Spleen (tissue), 13 donors: ENCODE measurements at places on chromosomes 12 and 14. TPM values are rescaled to one million over a fixed set of nuclear protein-coding genes. Genes with fewer than 3 reads are reported as not detected.

The FAIM2 gene
- total RNA-seq = 1.9 TPM

The KRT86 gene
- not detected for total RNA-seq

The P2RX2 gene
- total RNA-seq = 3.0 TPM

The LUM gene
- total RNA-seq = 10.6 TPM

The FAM90A1 gene
- not detected for total RNA-seq

The JAG2 gene
- 10.8 TPM for total RNA-seq

The LRRC10 gene
- total RNA-seq = not detected

The PXMP2 gene
- 13.0 TPM for total RNA-seq

The NGDN gene
- 62.7 TPM for total RNA-seq

GRCh38 chr12:2332947-2333346 lies 280.2 kb downstream of the CACNA1C start:
- DNase-seq = no peak

DNA sequence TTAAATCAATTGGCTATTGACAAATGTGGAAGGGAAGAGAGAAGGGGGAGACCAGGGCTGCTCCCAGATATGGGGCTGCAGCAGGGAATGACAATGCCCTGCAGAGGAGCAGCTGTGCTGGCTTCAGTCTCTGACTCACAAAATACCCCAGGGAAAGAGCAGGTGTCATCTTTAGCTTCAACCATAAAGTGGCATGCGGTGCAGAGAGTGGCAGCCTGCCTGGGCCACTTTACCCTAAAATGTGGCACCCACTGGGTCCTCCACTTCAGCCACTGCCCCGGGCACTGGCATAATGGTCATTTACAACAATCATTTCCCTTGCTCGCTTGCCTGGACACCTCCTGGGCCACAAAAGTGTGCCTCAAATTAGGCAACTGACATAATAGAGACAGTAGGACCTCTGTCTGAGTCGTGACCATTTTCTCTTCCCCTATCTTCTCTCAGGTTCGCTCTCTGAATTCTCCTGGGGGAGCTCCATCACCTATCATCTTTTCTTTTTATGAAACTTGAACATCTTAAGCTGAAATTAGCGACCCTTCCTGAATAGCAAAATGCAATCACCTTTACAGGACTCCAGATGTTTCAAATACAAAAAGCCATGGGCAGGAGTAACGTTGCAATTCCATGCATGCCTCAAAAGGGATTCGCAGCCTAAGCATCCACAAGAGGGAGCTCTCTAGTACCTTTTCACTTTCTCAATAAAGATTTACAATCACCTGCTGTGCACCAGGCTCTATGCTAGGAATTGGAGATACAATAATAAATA lies 179.9 kb upstream of the ATF7IP start:
- DNase-seq = no peak

DNA sequence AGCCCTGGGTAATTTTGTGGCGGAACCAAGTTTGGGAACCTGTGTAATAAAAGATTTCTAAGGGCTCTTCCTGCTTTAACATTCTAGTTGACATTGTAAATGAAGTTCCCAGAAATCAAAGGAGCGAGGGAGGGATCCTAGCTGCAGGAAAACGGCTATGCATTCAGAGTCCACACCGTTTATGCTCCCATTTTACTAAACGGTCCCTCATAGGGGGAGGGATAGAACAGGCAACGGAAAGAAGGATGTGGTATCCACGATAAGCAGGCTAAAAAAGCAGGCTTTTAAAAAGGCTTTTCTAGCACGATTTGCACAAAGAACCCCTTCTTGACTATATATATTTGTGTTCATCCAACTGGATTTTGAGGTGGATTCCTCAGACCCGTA lies 559 bp downstream of the SYNJ2BP start:
- DNase-seq = no peak

DNA sequence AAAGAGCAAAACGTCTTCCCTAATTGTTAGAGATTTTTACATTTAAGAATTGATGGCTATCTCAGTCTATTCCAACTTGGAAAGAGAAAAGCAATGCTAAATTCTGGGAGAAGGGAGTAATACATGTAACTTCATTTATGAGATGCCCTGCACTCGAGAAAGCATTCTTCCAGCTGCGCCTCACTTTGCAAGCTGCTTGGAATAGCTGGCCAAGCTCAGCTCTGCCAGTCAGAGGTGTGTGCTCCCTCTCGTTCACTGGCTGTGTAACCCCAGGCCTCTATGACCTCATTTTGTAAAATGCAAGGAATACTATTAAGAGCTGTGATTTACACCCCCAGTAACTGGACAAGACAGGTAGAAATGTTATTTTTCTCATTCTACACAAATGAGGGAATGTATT lies 79.1 kb downstream of the OTX2 start:
- DNase-seq = no peak

DNA sequence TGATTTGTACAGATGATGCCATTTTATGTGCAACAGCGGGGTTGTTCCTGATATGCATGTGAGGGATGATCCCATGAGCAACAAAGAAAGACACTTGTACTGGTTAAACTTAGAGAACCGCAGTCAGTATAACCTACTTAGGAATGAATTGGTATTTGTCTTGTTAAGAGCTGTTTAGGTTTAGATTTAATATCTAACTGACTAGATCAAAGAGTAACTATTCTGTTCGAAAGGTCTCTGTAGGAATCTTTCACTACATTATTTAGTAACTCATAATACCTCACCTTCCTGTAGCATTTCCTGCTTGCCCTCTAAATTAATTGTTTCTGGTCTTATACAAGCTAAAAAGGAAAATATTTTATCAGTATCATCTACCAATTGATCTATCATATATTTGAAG lies 350.4 kb downstream of the TRHDE start:
- DNase-seq = no peak

GRCh38 chr12:48031135-48031960 lies 27.1 kb upstream of the COL2A1 start:
- no peak for DNase-seq

- DNase-seq = no peak
Measured at GRCh38 chr12:42809226-42809625, 219.7 kb upstream of the PRICKLE1 start.

GRCh38 chr14:34003691-34004090 lies 52.8 kb upstream of the EGLN3 start:
- DNase-seq = no peak

DNA sequence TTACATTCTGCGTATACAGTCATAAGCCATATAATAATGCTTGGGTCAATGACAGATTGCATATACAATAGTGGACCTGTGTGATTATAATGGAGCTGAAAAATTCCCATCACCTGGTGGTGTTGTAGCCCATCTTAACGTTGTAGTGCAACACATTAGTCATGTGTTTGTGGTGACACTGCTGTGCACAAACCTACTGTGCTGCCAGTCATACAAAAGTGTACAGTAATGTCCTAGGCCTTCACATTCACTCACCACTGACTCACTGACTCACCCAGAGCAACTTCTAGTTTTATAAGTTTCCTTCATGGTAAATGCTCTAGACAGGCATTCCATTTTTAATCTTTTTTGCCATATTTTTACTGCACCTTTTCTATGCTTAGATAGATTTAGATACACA lies 194.8 kb upstream of the SEL1L start:
- no peak for DNase-seq
